ENCODE measurements at places on chromosomes 11 and 22.

DNA sequence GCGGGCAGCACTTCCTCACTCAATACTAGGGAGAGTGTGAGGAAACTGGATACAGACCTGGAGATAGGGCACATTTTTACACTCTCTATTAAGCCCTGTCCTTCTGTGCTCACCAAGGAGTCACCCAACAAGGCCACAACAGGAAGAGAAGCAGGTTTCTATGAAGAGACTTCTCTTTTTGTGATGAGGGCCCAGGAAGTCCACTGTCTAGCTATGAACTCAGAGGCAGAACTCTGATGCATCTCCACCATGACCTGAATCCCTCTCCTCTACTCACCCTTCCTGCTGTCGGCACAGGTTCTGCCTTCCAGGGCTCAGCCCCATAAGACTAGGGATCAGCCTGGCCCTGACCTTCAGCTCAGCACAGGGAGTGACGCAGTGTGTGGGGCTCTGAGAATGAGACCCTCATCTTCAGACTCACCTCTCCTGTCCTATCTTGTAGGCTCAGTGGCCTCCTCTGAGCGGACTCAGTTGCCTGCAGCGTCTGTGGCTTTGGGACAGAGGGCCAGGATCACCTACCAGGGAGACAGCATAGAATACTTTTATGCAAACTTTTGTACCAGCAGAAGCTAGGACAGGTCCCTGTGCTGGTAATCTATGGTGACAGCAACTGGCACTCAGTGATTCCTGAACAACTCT is 49.3 kb upstream of the IGLL5 start:
- DNase-seq: no peak

DNA sequence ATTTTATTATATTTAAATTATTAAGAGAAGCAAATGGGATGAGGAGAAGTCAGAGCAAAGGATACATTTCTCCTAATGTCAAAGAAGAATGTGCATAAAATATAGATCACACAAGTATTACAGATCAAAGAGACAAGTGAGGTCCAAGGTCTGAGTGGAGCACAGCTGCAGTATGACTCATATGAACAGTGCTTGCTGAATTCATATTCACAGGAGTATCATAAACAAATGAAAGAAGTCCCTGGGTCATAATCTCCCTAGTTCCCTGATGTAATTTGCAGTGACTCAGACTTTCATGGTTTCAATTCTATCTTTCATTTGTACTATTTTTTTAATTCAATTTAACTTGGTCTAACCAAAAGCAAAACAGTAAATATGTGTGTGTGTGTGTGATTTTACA is 499.0 kb upstream of the CCDC179 start:
- DNase-seq: no peak

DNA sequence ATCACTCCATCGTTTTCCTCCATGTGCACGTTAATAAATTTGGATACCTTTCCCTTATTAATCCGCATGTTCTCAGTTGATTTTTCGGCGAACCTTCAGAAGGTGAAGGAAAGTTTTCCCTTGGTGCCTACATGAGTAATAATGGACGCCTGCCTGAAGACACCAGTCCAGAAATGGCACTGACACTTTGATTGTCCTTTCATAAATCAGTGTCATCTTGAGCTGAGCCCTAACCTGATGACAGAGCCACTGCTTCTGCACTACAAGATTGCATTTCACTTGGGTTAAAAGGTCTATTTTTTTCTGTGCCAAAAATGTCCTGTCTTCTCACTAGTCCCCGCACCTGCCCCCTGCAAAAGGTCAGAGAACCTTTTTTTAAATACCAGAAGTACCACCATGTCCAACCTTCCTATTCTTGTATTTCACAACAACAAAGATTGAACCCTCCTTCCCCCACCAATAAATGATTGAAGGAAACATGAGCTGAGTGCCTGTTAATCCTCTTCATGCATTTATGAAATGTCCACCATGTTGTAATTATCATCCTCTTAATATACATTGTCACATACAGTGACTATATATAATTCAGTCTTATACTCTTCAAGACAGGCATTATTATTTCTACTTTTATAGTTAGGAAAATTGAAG is 219.9 kb upstream of the UBASH3B start:
- no peak for DNase-seq

DNA sequence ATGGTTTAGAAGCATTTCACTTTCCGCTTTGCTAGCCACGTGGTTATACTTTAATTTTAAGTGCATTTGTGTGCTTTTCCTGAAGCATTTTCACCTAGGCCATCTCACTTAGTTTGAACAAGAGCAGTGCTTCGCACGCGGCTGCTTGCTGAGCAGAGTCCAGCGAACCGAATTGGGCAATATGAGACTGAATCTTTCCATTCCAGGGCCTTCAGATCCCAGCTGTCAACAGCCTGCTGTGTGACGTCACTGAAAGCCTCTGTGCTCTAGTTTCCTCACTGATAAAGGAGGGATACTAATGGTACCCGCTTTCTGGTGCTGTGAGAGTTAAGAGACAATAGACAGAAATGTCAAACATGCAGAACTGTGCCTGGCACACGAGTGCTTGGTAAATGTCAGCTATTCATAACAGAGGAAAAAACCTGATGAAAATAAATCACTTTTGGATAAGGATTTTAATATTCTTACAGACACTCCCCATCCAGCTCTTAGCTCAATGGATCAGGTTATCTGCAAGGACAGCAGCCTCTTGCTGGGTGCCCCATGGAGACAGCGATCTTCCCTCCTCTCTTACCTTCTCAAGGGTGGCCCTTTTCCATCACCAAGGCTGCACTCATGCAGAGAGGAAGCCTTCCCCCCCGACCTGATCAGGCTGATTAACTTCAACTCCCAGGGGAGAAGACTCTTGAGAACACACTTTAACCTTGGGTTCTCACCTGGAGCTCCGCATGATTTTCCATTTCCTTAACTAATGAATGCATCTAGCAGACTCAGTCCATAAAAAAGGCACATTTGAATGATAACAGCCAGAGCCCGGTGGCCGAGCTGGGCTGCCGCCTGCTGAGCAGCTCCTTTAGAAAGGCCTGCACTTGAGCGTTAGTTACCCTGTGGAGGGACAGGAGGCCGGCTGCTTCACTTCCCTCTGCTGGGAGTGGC is 3.5 kb upstream of the GLB1L3 start:
- DNase-seq: no peak

DNA sequence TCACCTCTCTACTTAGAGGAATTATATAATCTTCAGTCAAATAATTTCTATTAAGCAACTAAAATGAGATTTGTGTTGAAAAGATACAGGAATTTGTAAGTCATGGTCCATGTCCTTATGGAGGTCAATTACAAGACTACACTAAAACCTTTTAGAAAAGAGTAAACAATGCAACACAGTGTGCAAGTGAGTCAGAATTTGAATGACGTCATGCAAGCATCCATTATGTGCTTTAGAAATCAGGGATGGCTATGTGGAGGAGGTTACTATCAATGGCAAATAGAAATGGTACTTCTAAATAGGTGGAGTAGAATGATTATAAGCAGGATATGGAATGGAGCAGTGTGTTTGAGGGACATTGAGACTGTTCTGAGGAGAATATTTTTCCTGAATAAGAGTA is 16.6 kb downstream of the OR10D3 start:
- DNase-seq: no peak
